GM13976 (cell line): ENCODE measurements at places on chromosomes 7 and 10.

DNA sequence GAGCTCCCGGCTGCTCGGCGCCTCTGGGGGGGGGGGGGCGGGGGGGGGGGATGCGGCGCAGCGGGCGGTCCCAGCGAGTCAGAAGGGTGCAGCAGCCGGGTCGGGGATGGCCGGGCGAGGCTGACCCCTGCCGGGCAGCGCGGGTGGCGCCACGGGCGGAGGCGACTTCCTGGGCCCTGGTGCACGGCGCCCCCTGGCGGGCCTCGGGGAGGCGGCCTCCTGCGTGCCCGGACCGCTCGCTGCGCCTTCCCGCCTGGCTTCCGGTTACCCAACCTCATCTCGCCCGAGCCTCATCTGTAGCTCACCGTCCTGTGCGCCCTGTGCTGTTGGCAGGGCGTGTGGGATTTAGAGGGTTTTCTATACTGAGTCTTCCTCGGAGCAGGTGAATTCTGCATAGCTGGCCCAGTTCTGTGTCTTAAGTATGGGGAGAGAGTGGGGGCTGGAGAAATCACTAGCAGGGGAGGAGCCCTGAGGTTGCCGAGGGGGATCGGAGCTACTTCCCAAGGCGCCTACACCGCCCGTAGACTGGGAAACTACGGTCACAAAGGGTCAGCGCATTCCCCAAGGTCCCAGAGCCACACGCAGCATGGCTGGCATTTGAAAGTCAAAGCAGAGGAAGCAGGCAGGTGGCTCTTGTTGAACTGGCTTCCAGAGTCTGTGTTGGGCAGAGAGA lies 28.3 kb upstream of the WDFY4 start:
- DNase-seq: peak; percentile 95

DNA sequence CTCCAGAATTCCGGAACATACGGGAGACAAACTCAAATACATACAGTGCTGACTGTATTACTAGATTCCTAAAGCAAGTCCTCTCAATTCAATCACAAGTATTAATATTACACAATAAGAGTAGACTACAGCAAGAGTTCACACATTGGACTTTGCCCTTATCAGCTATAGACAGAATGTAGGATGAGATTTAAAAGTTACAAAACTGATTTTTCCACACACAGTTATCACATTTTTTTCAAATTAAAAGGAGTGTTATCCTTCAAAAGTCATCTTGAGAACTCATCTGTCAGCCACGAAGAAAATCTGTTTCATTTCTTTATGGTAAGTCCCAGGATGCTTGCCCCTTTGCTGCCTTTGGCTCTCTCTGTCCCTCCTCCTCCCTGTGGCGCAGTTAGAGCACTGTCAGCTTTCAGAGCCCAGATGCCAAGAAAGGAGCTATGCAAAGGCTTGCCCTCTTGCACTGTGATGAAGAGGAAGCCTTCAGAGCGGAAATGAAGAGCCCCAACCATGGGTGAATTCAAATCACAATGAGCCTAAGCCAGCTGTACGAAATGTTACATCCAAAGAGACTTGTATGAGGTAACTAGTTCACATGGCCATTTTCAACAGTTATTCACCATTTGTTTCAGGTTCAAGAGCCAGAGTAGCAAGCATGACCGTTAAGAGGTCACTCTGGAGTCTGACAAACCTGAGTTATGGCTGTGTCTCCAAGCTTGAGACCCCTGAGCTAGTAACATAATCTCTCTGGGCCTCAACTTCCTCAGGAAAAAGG lies 10.7 kb downstream of the NCOA4 start:
- DNase-seq: no peak

GRCh38 chr7:101370836-101371235 lies 8.2 kb downstream of the COL26A1 start:
- DNase-seq: no peak

GRCh38 chr10:49819234-49819958 lies 57.3 kb upstream of the OGDHL start:
- no peak for DNase-seq

GRCh38 chr7:36291387-36292316 lies 98.0 kb upstream of the ANLN start:
- peak; percentile 79 for DNase-seq

DNA sequence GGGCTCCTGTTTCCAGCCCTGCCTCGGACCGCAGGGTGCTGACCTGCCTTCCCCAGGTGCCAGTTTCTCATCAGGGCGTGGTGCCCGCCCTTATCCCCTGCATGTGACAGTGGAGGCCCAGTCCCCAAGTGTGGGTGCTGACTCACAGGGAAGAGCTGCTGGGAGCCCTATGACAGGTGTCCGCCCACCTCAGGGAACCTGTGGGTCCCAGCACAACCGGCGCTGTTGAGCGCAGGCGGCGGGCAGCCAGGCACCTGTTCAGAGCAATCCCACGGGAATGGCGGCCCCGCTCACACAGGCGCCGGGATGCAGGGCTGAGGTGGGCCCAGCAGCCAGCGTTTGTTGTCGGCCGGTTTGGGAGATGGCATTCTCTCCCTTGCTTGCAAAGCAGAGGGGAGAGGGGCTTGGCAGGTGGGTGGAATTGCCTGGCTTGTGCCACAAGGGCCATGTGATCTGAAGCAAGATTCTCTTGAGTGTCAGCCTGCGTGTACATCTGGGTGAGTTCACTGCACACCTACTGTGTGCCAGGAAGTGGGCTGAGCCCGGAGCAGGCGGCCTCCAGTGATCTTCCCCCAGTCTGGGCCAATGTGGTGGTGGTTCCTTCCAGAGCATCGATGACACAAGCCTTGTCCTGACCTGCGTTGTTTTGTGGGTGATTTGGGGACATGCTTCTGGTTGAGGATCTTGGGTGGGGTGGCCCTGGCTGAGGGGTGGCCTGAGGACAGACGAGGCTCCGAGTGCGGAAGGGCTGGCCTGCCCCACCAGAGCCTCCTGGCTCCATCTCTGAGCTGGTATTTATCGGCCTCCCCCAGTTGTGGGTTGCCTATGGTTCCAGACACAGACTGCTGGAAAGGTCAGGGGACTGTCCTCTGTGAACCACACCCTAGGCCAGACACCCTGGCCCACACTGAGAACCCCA lies 2.4 kb downstream of the PWWP2B start:
- no peak for DNase-seq

DNA sequence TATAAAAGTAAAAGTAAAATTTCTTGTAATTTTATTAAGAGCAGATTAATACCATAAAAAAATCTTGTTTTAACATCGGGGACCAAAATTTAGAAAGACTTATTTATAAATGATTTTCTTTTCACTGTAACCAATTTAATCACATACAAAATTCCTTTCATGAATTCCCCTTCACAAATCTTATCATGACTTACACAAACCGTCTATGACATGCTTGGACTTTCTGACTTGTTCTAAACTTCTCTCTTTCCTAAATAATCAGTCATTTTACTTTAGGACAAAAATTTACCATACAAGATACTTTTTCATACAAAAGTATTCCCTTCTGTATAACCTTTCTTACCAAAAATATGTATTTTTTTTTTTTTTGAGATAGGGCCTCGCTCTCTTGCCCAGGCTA lies 9.3 kb downstream of the CROT start:
- DNase-seq: no peak

DNA sequence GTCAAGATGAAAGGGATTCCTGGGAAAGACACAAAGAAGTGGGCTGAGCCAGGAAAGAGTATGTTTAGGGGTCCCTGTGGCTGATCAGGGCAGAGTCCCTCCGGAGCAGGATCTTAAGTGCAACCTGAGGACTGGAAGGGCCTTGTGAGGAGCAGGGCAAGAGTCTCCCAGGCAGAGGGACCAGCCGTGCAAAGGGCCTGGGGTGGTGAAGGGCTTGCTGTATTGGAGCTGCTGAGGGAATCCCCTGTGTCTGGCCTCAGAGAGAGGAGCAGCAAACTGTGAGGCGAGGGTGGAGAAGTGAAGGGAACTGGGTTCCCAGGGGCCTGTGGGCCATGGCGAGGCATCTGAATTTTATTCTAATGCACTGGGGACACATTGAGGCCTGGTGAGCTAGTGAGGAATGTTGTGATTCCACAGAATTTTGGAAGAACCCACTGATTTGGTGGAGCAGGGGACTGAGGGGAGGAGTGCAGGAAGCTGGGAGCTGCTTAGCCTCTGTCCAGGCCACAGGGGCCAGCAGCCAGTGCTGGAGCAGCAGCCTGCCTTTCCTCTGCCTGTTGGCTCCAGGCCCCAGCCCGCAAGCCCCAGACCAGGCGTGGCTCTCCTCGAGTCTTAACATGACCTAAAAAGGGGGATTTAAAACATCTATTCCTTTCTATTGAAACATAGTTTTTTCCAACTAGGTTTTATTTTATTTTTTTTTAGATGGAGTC lies 138.4 kb upstream of the IGFBP3 start:
- DNase-seq: peak; percentile 13

GRCh38 chr10:133135116-133135465 lies 24.9 kb upstream of the KNDC1 start:
- no peak for DNase-seq

DNA sequence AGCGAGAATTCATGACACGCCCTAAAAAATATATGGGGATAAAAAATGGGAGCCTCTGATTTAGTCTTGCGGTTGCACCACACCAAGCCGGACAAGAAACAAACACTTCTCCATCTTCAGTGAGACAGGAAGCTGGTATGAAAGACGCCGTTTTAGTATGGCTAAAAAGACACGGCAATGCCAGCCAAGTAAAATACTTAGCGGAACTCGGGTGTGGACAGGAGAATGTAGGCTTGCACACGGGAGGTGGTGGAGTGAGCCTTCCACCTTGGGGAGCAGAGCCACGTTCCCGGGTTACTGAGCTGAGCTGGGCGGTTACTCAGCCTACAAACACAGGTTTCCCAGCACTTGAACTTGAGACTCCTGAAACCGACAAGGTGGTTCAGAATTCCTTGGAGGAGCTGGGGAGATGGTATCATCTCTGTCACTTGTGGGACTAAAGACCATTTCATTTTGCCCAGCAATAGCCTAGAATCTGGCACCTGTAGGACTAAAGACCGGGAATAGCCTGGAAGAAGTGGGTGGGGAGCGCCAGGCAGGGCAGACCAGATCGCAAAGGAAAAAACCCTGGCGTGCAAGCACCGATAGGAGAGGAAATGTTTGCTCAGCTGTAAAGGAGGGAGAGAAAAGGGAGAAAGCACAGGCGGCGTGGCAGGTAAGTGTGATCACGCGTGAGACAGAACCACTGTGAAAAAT lies 34.8 kb upstream of the SEPHS1 start:
- DNase-seq: no peak

DNA sequence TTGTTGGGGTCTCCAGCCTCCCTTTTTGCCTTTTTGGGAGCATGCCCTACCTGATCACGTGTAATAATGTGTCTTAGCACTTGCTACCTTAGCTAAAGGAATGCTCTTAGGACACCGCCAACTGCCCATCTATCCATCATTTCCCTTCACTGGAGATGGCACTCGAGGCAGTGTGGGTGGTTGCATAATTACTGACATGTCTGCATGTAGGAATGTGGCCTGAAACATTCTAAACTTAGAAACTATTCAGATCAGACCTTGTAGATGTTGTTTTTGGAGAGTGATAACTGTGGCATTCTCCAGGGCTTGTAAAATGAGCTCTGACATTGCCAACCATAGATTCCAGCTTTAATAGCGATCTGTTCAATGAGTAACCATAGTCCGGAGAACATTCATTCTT lies 365.8 kb downstream of the BBS9 start:
- DNase-seq: no peak

GRCh38 chr7:142181966-142182365 lies 70.4 kb downstream of the MGAM2 start:
- no peak for DNase-seq

GRCh38 chr10:95561177-95561863 lies at the start of gene SORBS1:
SORBS1 (minus strand) TSS chr10:95561371; CDS start chr10:95441135, 120,236 bp downstream.
- DNase-seq: peak; percentile 99

- DNase-seq: no peak
Measured at GRCh38 chr10:131450216-131450765, 138.8 kb upstream of the TCERG1L start.

DNA sequence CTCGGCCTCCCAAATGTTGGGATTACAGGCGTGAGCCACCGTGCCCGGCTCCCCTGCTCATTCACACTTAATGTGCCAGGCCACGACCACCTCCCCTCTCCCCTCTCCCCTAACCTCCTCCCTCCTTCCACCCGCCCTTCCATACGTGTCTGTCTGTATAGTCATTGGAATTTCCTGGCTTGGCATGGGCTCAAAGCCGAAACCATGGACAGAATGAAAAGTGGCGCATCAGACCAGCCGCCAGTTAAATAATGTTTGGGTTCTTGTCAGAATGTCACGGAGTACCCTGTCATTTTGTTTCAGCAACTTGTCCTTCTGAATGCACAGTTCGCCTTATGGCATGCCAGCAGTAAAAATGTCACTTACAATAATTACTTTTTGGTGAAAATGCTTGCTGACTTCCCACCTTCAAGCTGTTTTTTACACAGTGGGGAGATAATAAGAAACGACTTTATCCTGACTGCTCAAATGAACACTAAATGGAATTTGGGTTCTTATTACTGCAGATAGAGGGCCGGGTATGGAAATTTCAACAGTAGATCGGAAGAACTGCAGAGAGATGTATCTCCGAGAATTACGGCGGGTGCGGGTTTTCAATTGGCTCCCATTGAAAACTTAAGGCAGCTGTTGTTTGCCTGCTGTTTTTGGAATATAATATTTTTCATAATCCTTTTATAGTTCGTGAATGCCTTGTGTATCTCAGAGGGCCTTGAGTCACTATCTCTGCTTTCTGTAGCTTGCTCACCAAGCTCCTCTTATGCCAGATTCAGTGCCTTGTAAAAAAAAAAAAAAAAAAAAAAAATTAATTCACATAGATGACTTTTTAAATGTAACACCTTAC lies 65.5 kb upstream of the SH2B2 start:
- DNase-seq: no peak
